ENCODE measurements at places on chromosomes 12 and 14.

DNA sequence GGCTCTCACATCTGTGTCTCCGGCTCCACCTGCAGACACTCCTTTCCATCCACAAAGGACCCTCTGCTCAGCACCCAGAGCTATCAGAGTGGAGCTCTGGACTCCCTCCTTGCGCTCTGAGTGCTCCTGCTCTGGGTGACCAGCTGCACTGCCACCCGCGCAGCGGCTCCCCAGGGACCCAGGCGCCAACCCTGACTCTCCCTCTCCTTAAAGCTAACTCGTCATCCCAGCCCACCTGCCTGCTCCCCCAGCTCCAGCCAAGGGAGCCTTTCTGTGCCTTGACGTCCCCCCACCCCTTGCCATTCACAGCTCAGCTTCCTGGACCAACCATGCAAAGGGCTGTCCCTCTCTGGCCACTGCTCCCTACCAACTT lies 99.0 kb downstream of the SETD3 start:
- no peak for DNase-seq

DNA sequence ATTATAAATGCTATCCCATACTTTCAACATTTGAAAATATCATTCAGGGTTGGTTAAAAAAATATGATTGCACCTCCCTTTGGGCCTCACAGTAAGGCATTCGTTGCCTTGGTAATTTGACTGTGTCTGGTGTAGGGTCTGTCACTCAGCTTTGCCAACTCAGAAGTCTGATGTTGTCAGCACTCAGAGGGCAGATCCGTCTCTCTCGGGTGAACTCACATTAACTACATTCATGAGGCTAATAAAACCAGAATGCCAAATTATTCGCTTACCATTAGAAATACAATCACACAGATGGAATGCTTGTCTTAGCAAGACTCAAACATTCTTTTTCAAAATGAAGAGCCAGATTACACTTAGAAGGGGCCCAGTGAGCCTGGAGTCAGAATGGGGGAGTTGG lies 53.0 kb downstream of the NPAS3 start:
- DNase-seq: no peak

GRCh38 chr14:80055226-80055625 lies 156.1 kb downstream of the DIO2 start:
- no peak for DNase-seq

- DNase-seq: peak; percentile 24
These were observed at the start of gene SRRM4 for GRCh38 chr12:118981285-118982211. Gene SRRM4 (plus strand): TSS chr12:118981541. CDS start chr12:118981883, 342 bp downstream.
